Activated CD8-positive, alpha-beta memory T cell treated with anti-CD3 and anti-CD28 coated beads for 4 hours (primary cell): ENCODE measurements at places on chromosomes 6 and 20.

GRCh38 chr20:1882026-1882425, 13.2 kb upstream of the SIRPA start:
- DNase-seq: no peak

DNA sequence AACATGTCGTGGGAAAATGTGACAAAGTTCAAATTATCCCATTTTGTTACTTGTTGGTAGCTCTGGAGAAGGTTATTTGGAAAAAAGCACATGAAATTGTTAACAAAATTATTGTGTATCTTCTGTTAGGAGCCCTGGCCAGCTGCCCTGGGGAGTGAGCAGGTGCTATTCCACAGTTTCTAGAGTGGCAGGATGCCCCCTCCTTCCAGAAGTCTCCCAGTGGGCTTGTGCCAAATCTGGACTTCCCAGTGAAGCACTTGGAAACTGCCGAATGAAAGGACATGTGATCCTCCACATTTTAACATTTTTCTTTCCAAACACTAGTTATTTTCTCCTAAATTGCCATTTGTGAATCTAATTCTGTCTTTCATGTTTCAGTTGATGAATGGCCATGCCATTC, 66.9 kb upstream of the CLDN20 start:
- DNase-seq: no peak

- no peak for DNase-seq
Measured at GRCh38 chr6:155528982-155529453, 73.4 kb upstream of the NOX3 start.

DNA sequence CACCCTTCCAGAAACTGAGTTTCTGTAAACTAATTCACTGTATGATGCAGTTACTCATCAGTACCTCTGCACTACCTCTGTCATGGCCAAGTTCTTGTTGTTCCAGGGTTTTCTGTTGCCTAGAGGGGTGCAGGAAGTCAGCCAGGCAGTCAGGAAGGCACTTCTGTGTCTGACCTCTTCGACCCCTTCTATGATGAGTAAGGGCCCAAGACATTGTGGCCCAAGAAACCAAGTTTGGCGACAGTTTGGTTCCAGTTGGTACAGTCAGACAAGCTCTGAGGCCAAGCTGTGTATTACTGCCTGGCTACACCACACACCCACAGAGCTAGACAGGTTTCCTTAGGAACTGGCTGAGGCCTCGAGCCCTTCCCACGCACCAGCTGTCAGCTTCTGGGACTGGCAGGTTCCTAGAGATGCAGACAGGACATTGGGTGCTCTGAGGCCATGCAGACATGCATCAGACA, 41.2 kb downstream of the TRAF3IP2 start:
- DNase-seq: no peak

- no peak for DNase-seq
Measured at GRCh38 chr20:38293491-38294065, 10.4 kb upstream of the BPI start.

- no peak for DNase-seq
Measured at GRCh38 chr20:6767536-6768227, at the start of gene BMP2. Gene BMP2, plus strand, starts transcription at chr20:6767686. Its CDS starts 2,441 bp downstream, at chr20:6770127.

DNA sequence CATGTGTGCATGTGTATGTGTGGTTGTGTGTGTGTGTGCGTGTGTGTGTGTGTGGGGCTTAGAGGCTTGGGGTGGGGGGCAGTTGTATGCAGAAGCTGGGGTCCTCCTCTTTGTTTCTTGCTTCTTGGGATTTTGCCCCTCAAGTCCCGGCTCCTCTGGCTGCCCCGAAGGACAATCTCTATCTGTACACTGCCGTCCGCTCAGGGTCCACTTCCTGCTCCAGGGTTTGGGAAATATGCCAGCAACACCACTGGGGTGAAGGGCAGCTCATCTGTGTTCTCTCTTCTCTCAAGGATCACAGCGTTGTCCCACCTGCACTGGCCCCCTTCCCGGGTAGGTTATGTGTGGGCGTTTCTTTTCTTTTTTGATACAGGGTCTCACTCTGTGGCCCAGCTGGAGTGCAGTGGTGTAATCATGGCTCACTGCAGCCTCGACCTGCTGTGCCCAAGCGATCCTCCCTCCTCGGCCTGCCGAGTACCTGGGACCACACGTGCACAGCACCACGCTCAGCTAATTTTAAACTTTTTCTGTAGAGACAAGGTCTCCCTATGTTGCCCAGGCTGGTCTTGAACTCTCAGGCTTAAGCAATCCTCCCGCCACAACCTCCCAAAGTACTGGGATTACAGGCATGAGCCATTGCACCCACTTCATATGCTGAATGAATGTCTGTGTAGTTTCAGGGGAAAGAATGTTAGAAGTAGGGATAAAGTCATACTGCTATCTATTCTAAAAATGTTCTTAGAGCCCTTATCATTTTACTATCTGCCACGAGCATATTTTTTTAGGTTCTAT, 25.7 kb downstream of the SLC2A4RG start:
- no peak for DNase-seq

DNA sequence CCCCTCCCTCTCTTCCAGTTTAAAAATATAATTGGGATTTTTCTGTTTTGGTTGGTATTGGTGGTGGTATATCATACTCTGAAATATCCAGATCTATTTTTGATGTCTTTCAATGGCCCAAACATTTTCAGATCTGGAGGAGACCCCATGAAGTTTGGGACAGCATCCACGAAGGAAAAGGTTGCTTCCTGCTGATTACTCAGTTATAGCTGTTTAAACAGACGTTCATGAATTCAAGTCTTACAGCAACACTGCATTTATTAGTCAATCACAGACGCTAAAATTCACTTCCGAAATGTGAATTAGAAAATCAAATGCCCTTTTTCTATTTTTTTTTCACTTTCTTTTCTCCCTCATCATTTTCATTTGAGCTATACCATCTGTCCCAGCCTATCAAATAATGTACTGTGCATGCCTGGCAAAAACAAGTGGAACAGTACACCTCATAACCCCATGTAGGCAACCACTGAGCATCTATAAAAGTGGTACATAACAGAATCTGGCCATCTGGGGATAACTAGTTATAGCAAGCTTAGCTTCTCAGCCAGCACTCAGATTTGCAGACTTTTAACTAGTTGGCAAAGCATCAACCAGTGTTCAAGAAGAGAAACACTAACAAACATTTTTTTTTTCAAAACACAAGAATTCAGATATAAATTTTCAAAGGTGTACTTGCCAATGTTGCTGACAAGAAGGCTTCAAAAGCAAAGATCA, 124.5 kb downstream of the HIVEP2 start:
- DNase-seq: no peak

- DNase-seq: no peak
Measured at GRCh38 chr6:144944106-144944505, 659.0 kb downstream of the UTRN start.

DNA sequence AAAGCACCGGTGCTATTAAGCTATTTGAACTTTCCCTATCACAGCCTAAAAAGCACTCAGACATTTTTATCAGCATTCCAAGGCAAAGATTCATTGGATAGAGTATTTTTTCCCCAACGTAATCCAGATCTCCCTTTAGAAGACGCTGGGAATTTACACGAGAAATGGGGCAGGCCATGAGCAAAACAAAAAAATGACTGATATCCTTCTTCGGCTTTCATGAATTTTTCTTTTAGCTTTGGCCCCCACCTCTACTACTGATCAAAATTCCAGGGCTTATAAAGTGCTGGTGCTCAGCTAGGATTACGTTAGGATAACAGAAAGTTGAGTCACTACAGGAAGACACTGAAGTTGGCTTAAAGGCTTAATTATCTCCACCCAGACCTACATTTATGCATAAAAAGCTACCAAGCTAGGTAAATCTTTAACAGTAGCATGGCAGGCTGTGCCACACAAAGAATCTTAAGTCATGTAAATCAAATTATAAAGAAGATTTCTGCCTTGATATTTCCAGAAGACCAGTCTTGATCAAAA, 418.5 kb upstream of the BTBD3 start:
- no peak for DNase-seq

DNA sequence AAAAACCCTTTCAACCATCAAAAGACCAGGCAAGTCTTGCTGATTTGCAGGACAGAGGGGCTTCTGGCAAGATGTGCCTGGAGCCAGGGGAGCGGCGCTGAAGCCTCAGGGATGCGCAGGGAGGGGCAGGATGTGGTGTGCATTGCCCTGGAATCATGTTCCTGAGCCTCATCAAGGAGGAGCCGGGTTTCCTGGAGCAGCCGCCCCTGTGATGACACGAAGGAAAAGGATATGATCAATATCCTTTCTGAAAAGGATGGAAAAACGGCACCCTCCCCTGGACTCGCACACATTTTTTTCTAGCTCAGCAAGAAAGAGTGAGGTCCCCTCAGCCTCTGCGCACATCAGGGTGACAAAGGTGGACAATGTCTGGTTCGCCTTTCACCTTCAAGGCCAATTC, 173.1 kb upstream of the SSTR4 start:
- no peak for DNase-seq

GRCh38 chr20:61638802-61639585, 386.9 kb downstream of the CDH4 start:
- no peak for DNase-seq

DNA sequence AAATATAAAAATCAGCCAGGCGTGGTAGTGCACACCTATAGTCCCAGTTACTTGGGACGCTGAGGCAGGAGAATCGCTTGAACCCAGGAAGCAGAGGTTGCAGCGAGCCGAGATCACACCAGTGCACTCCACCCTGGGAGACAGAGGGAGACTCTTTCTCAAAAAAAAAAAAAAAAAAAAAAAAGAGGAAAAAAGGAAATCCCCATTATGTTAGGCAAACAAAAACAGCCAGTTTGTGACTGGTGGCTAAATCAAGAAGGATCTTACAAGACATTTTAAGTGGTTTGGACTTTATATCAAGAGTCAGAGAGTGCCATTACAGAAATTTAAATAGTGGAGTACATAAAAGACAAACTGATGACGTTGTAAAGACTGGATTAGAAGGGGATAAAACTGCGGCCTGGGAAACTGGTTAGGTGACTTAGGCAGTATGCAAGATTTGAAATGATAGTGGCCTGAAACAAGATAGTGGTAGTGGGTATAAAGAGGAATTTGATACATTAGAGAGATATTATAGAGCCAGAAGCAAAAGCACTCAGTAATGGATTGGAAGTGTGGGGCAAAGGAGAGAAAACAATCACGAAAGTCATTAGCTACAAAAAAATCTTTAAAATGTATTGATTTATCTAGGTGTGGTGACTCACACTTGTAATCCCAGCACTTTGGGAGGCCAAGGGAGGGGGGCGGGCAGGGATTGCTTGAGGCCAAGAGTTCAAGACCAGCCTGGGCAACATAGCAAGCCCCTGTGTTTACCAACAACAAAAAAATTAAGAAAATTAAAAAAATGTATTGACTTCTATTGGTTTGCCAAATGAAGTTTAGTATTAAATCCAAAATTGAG, 1.7 kb upstream of the MYO6 start:
- DNase-seq: no peak

GRCh38 chr6:116365743-116366142, 5.0 kb upstream of the DSE start:
- no peak for DNase-seq

- no peak for DNase-seq
Measured at GRCh38 chr6:131663578-131664165, 26.6 kb downstream of the ENPP3 start.

GRCh38 chr6:166556863-166557322, 29.6 kb downstream of the RAMACL start:
- no peak for DNase-seq

- no peak for DNase-seq
Measured at GRCh38 chr20:31972471-31973021, 4.6 kb downstream of the XKR7 start.

GRCh38 chr6:5644523-5645185, 362.1 kb downstream of the NRN1 start:
- no peak for DNase-seq

GRCh38 chr6:63897459-63897858, 261.9 kb downstream of the PHF3 start:
- DNase-seq: no peak

DNA sequence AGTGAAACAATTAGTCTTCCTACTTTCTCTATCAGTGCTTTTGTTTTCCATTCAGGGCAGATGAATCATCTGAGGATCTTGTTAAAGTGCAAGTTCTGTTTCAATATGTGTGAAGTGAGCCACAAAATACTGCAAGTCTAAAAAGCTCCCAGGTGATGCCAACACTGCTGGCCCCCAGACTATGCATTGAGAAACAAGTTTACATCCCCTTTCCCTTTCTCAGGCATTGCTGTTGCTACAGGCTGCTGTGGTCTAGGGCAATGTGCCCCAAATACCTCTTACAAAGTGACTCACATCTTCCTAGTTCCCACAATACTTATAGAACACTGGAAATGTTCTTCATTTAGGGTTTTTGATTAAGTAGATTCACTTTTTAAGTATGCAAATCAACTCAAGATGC, 31.8 kb downstream of the ABRACL start:
- DNase-seq: no peak

GRCh38 chr6:11847515-11848345, 69.1 kb upstream of the ADTRP start:
- DNase-seq: no peak

DNA sequence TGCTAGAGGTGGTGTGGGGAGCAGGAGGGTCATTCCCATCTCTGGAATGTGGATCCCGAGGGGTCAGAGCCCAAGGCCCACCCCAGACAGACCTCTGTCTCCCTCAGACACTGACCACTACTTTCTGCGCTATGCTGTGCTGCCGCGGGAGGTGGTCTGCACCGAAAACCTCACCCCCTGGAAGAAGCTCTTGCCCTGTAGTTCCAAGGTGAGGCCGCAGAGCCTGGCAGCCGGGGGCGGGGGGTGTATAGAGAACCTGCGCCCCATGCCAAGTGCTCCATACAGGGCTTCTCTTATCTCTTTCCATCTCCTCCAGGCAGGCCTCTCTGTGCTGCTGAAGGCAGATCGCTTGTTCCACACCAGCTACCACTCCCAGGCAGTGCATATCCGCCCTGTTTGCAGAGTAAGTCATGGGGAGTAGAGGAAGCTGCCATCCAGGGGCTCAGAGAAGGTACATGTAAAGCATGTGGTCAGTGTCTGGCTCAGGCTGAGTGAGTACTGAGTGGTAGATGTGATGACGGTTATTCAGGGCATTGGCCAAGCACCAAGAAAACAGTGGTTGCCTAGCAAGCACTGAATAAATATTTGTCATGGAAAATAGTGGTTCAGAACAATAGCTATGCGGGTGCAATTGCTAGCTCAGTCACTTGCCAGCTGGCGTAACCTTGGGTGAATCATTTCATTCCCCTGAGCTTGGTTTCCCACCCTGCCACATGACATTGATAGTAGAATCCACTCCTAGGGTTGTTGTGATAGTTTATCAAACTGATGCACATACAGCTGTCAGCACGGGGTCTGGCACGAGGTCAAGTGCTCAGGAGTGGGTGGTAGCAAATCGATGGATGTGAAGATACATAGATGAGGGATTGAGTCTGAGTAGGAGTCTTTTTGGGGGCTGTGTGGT, 3.5 kb downstream of the PIGT start:
- DNase-seq: no peak
